Mammary microvascular endothelial cell (primary cell): ENCODE measurements at places on chromosomes 16 and 17. TPM values are rescaled to one million over a fixed set of nuclear protein-coding genes. Genes with fewer than 3 reads are reported as not detected.

The ATP1B2 gene
- total RNA-seq, result not detected in 2 replicates

The CCDC144A gene
- total RNA-seq, result 0.15 and 1.2 TPM in 2 replicates

The NUP85 gene
- total RNA-seq, result 44.2 and 50.5 TPM in 2 replicates

The C1QTNF8 gene
- total RNA-seq, result not detected in 2 replicates

The HAS3 gene
- total RNA-seq, result 0.15 and 1.1 TPM in 2 replicates

The EFNB3 gene
- total RNA-seq, result 0.10 and 0.13 TPM in 2 replicates

The KIF19 gene
- total RNA-seq, result 4.9 and 5.0 TPM in 2 replicates

The SLC9A5 gene
- 0.07 and 0.20 TPM in 2 replicates for total RNA-seq
